Sciatic nerve (tissue), 2 donors: ENCODE measurements at places on chromosomes 6 and 20. TPM values are rescaled to one million over a fixed set of nuclear protein-coding genes. Genes with fewer than 3 reads are reported as not detected.

Gene SASH1
- 118 TPM for total RNA-seq

Gene OARD1
- total RNA-seq, result 26.4 TPM

Gene FOXP4
- total RNA-seq, result 39.2 TPM

Gene GATA5
- 0.22 TPM for total RNA-seq

Gene WFDC10B
- total RNA-seq, result not detected

Gene ARFGEF3
- 7.4 TPM for total RNA-seq

Gene COL21A1
- 31.4 TPM for total RNA-seq

Gene COL12A1
- 275 TPM for total RNA-seq

Gene SYNCRIP
- total RNA-seq, result 96.3 TPM

Gene KCNK15
- 3.2 TPM for total RNA-seq

Gene PHACTR3
- not detected for total RNA-seq

Gene CST1
- 2.5 TPM for total RNA-seq

Gene PDE10A
- total RNA-seq, result 14.1 TPM
